ENCODE measurements at places on chromosomes 1 and 21. TPM values are rescaled to one million over a fixed set of nuclear protein-coding genes. Genes with fewer than 3 reads are reported as not detected.

TDRD10 gene
- total RNA-seq: not detected

CYP4A11 gene
- not detected for total RNA-seq

MSH4 gene
- total RNA-seq: 0.60 TPM

VWA5B1 gene
- total RNA-seq: not detected

DNA sequence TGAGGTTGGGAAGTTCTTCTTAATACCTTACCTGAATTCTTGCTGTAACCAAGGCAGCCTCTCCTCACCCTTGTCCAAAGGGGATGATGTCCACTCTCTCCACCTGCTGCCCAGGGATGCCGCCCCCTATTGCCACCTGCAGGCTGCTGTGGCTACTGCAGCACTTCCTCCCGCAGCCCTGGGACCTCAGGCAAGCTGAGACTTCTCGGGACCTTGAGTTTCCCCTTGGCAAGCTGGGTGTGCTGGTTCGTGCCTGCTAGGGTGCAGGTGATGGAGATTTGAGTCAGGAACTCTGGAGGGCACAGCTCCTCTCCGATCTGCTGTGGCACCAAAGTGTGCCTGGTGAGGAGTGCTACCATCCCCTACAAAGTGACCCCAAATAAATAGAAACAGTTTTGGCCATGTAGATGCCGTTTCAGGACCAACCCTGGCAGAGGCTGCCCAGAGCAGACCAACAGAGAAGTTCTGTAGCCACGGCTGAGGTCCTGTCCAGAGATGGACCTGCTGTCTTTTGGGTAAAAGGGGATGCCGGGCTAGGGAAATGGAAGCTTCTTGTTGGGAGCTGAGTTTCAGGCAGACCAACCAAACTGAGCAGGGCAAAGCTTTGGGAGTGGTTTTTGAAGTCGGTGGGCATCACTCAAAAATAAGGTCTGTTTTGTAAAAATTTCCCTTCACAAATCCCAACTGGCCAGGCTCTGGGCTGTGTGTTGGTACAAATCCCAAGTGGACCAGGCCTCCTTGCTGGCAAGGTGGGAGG lies 31.7 kb downstream of the RUNX3 start:
- H3K4me3 ChIP-seq: no peak overlapping the region
- H3K4me1 ChIP-seq: peaks cover 10% of the 10 kb centered on the region
- H3K36me3 ChIP-seq: peaks cover 39% of the 10 kb centered on the region
- no peak overlapping the region for H3K27ac ChIP-seq
- H3K27me3 ChIP-seq: no peaks in the 10 kb centered on the region

- peaks cover 8% of the 10 kb centered on the region for H3K4me1 ChIP-seq
- DNase-seq: no peak
- no peaks in the 10 kb centered on the region for H3K36me3 ChIP-seq
- peaks cover 10% of the 10 kb centered on the region for H3K27me3 ChIP-seq
Observed at GRCh38 chr1:175317779-175318178, 125.2 kb upstream of the KIAA0040 start.

DNA sequence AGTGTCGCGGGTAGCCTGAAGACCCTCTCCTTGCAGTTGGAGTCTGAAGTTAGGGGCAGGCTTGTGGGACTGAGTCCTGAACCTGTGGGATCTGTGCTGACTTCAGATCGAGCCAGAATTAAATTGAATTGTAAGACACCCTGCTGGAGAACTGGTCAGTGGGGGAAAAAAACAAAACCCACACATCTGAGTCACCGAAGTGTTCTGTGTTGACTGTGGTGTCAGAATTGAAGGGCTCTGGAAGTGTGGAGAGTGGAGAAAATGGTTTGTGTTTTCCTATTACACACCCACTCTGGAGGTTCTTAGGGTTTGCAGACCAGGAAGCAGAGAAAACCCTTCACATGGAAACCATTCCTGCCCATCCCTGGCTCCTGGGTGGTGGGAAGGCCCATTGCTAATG lies 209.5 kb upstream of the GALNT2 start:
- no peak overlapping the region for H3K4me3 ChIP-seq
- H3K27me3 ChIP-seq: peaks cover 7% of the 10 kb centered on the region
- peaks cover 5% of the 10 kb centered on the region for H3K4me1 ChIP-seq
- no peak for DNase-seq
- H3K27ac ChIP-seq: no peak overlapping the region
- no peaks in the 10 kb centered on the region for H3K36me3 ChIP-seq

GRCh38 chr1:67503974-67504373 lies 73.8 kb upstream of the SERBP1 start:
- no peaks in the 10 kb centered on the region for H3K36me3 ChIP-seq
- H3K27me3 ChIP-seq: peaks cover 4% of the 10 kb centered on the region
- peaks cover 6% of the 10 kb centered on the region for H3K4me1 ChIP-seq
- H3K4me3 ChIP-seq: no peak overlapping the region
- no peak for DNase-seq
- no peak overlapping the region for H3K27ac ChIP-seq

GRCh38 chr1:208600456-208601190 lies 356.4 kb upstream of the PLXNA2 start:
- H3K4me3 ChIP-seq: no peak overlapping the region
- peaks cover 12% of the 10 kb centered on the region for H3K4me1 ChIP-seq
- H3K27ac ChIP-seq: no peak overlapping the region
- no peaks in the 10 kb centered on the region for H3K36me3 ChIP-seq

DNA sequence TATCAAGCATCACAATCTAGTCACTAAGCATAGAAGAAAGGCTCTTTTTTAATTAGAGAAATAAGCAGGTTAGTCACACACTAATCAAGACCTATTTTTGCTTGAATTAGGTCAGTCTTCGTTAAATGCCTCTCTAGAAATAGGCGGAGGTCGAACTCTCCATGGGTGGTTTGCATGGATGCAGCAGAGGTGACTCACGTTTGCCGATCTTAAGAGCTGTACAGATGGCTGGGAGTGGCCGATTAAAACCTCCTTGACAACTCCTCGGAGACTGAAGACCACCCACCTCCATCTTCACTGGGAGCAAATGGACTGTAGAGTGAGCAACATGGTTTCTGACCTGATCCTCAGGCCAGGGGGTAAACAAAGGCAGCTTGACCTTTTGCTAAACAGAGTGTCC lies 249.3 kb downstream of the ZNF648 start:
- H3K27me3 ChIP-seq: peaks cover 6% of the 10 kb centered on the region
- DNase-seq: no peak
- no peak overlapping the region for H3K4me3 ChIP-seq
- H3K27ac ChIP-seq: no peak overlapping the region

GRCh38 chr1:81305997-81306452 lies 494.7 kb upstream of the ADGRL2 start:
- no peaks in the 10 kb centered on the region for H3K27me3 ChIP-seq
- no peaks in the 10 kb centered on the region for H3K36me3 ChIP-seq
- no peak overlapping the region for H3K27ac ChIP-seq

GRCh38 chr1:94953746-94954145 lies 26.8 kb upstream of the CNN3 start:
- H3K4me3 ChIP-seq: no peak overlapping the region
- DNase-seq: no peak
- no peaks in the 10 kb centered on the region for H3K36me3 ChIP-seq
- H3K4me1 ChIP-seq: no peaks in the 10 kb centered on the region
- H3K27ac ChIP-seq: no peak overlapping the region

- no peak overlapping the region for H3K4me3 ChIP-seq
- H3K27me3 ChIP-seq: no peaks in the 10 kb centered on the region
- no peak for DNase-seq
Observed at GRCh38 chr1:95509989-95510388, 276.0 kb downstream of the RWDD3 start.

GRCh38 chr21:46307625-46308024 lies 16.0 kb downstream of the C21orf58 start:
- DNase-seq: no peak
- no peaks in the 10 kb centered on the region for H3K27me3 ChIP-seq
- H3K4me1 ChIP-seq: no peaks in the 10 kb centered on the region
- no peak overlapping the region for H3K4me3 ChIP-seq

Data from activated T-helper 2 cell treated with anti-CD3 and anti-CD28 coated beads, Interferon-gamma antibody, Interleukin-2, Interleukin-4, amounts not matched to agents 10 μg/mL and 5 μg/mL and 100 μg/mL, durations not matched to agents 14 hours and 24 hours and 36 hours (primary cell).